ENCODE measurements at places on chromosomes 5 and 9.
A peak's percentile ranks its signal among the peaks of the same experiment; 100 is the strongest.

- H3K36me3 ChIP-seq: no peaks in the 10 kb centered on the region
- DNase-seq: no peak
- no peak overlapping the region for H3K4me3 ChIP-seq
- H3K27me3 ChIP-seq: no peaks in the 10 kb centered on the region
- H3K27ac ChIP-seq: no peak overlapping the region
- H3K4me1 ChIP-seq: no peaks in the 10 kb centered on the region
Measured at GRCh38 chr5:78268356-78268755, 26.1 kb downstream of the AP3B1 start.

DNA sequence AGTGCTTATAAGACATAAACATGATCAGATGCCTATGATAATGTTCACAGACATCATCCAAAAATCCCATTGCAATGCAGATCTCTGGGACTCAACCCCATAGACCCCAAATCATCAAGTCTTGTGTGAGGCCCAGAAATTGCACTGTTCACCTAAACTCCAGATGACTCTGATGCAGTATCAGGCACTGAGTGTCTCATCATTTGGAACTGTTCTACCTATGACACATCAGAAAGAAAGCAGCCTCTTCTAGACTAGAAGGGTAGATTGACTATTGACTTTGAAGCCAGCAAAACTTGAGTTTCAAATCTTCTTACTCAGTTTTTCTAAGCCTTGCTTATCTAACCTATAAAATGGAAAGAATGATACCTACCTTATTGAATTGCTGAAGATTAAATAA lies 58.7 kb upstream of the PAPPA start:
- H3K36me3 ChIP-seq: no peaks in the 10 kb centered on the region
- no peaks in the 10 kb centered on the region for H3K27me3 ChIP-seq
- H3K4me3 ChIP-seq: no peak overlapping the region
- no peak for DNase-seq
- H3K27ac ChIP-seq: no peak overlapping the region

- DNase-seq: no peak
- H3K27me3 ChIP-seq: no peaks in the 10 kb centered on the region
- no peaks in the 10 kb centered on the region for H3K4me1 ChIP-seq
- H3K36me3 ChIP-seq: no peaks in the 10 kb centered on the region
- H3K4me3 ChIP-seq: no peak overlapping the region
Measured at GRCh38 chr5:57715296-57715695, 232.7 kb upstream of the ACTBL2 start.

DNA sequence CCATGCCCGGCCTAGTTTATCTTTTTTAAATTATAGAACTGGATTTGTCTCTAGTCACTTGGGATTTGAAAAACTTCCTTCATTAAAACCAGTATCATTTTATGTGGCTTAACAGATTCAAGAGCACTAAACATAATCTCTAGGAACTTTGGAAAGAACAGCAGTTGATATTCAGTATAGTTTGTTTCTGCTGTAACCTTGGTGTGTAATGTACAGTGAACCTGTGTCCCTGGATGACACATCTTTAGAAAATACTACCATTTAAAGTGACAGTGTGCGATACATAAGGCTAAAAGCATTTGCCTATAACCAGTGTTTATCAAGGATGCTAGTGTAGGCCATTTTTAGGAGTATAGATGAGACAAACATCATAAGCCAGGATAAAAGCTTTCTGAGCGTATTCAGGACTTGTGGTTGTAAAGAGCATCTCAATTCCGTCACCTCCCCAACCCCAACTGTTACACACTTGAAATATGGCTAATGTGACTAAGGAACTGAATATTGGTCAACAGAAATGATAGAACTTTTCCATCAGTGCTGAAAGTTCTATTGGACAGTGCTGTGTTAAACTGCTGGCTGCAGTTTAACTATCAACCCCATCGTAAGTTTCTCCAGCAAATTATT lies 4.4 kb downstream of the SNX18 start:
- H3K36me3 ChIP-seq: peaks cover 24% of the 10 kb centered on the region
- H3K27ac ChIP-seq: peak overlapping the region; percentile 3
- peaks cover 12% of the 10 kb centered on the region for H3K4me1 ChIP-seq

GRCh38 chr5:83844449-83845068 lies 123.9 kb upstream of the HAPLN1 start:
- H3K36me3 ChIP-seq: no peaks in the 10 kb centered on the region
- DNase-seq: peak; percentile 18
- H3K4me3 ChIP-seq: no peak overlapping the region

DNA sequence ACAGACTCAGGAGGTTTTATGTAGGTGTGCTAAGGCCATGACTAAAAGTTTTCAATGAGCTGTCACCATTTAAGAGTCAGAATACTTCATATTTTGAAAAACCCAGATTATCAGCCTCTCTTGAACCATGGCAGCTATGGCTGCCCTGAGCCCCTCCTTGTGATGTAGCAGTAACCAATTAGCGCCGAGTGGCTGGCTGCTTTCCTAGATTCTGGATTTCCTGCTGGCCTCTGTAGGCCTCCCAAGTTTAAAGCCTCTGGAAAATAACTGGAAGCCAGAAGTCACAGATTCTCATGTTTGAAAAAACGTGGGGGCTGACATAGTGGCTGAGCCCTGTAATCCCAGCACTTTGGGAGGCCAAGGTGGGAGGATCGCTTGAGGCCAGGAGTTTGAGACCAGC lies 25.5 kb downstream of the DAB2IP start:
- H3K27ac ChIP-seq: no peak overlapping the region
- peaks cover 2% of the 10 kb centered on the region for H3K36me3 ChIP-seq
- DNase-seq: no peak
- no peak overlapping the region for H3K4me3 ChIP-seq

DNA sequence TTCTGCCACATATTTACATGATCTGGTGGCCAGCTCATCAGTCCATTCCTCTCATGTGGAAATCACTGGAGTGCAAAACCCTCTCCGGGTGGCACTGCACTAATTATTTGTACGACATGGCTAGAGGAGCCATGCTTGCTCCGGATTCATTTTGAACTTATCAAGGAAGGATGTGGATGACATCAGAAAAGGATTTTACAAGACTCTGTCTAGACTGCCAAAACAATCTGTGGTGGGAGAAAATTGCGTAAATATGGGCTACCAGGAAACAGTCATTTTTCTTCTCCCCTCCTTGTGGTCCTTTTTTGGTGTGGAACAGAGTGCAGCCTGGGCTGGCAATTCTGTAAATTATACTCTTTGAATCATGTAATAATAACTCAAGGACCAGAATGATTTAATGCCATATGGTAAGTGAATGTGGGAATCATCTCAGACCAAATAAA lies 123.4 kb upstream of the IFNE start:
- H3K27me3 ChIP-seq: no peaks in the 10 kb centered on the region
- no peak overlapping the region for H3K4me3 ChIP-seq
- no peaks in the 10 kb centered on the region for H3K36me3 ChIP-seq
- H3K27ac ChIP-seq: no peak overlapping the region
- DNase-seq: no peak
- H3K4me1 ChIP-seq: no peaks in the 10 kb centered on the region

GRCh38 chr5:74500110-74500917 lies 140.2 kb downstream of the ENC1 start:
- no peaks in the 10 kb centered on the region for H3K27me3 ChIP-seq
- peak overlapping the region; percentile 43 for H3K27ac ChIP-seq
- H3K4me1 ChIP-seq: peaks cover 4% of the 10 kb centered on the region
- H3K36me3 ChIP-seq: no peaks in the 10 kb centered on the region
- H3K4me3 ChIP-seq: no peak overlapping the region

GRCh38 chr9:124628741-124629140 lies 121.5 kb upstream of the NR5A1 start:
- no peaks in the 10 kb centered on the region for H3K4me1 ChIP-seq
- H3K4me3 ChIP-seq: no peak overlapping the region
- H3K27ac ChIP-seq: no peak overlapping the region
- DNase-seq: no peak
- no peaks in the 10 kb centered on the region for H3K27me3 ChIP-seq

DNA sequence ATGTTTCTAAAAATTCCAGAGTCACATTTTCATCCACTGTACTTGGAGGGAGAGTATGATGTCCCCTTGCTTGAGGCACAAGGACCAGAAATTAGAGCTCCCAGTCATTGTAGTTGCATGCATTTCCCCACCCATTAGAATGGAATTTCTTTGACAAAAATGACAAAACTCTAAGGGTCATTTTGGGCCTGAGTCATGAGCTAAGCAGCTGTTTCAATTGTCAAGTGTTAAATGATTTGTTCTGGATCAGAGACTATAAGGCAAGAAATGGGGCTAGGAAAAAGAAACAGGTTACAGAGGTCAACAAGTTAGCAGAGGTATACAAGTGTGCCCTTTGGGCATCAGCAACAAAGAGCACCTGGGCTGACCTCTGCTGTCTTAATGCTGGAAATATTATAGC lies 131.2 kb upstream of the IQGAP2 start:
- no peaks in the 10 kb centered on the region for H3K27me3 ChIP-seq
- no peak overlapping the region for H3K27ac ChIP-seq
- H3K4me1 ChIP-seq: no peaks in the 10 kb centered on the region
- H3K4me3 ChIP-seq: no peak overlapping the region
- DNase-seq: no peak
- H3K36me3 ChIP-seq: no peaks in the 10 kb centered on the region

GRCh38 chr5:172640822-172641358 lies at the start of gene NEURL1B:
NEURL1B (plus strand) TSS chr5:172641263; CDS start chr5:172641407, 144 bp downstream.
- peak within 1 kb of the TSS; percentile 46 for H3K4me3 ChIP-seq
- peak within 1 kb of the TSS; percentile 71 for H3K27ac ChIP-seq
- peak; percentile 84 for DNase-seq
- H3K36me3 ChIP-seq: no peaks in the 10 kb centered on the region

- H3K27me3 ChIP-seq: no peaks in the 10 kb centered on the region
- H3K4me3 ChIP-seq: no peak overlapping the region
- no peak overlapping the region for H3K27ac ChIP-seq
- H3K36me3 ChIP-seq: no peaks in the 10 kb centered on the region
- no peaks in the 10 kb centered on the region for H3K4me1 ChIP-seq
- no peak for DNase-seq
Measured at GRCh38 chr9:129150672-129151211, 27.3 kb downstream of the IER5L start.

GRCh38 chr5:173451031-173451430 lies 122.8 kb upstream of the STC2 start:
- no peaks in the 10 kb centered on the region for H3K36me3 ChIP-seq
- DNase-seq: no peak
- H3K27me3 ChIP-seq: no peaks in the 10 kb centered on the region
- H3K4me1 ChIP-seq: no peaks in the 10 kb centered on the region
- H3K4me3 ChIP-seq: no peak overlapping the region

- no peak overlapping the region for H3K4me3 ChIP-seq
- H3K4me1 ChIP-seq: peaks cover 3% of the 10 kb centered on the region
- H3K27ac ChIP-seq: no peak overlapping the region
- no peaks in the 10 kb centered on the region for H3K27me3 ChIP-seq
- no peaks in the 10 kb centered on the region for H3K36me3 ChIP-seq
Measured at GRCh38 chr5:134594797-134595457, 37.7 kb downstream of the SAR1B start.

DNA sequence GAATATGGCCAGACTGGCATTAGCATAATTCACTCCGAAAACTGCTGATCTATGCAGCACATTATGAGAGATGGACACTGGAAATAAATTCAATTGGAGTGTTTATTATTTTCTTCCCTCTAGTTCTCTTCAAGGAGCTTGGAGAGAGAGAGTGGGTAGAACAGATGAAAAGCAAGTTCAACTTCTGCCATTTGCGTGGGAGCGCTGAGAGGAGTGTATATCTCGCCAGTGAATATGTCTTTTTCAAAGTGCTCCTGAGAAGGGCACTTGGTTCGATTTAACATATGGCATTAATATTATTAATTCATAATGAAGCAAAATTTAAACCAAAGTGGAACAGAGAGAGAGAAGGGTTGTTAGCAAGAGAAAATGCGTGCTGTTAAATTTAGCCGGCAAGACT lies 214.4 kb downstream of the DAB2IP start:
- H3K36me3 ChIP-seq: no peaks in the 10 kb centered on the region
- no peak overlapping the region for H3K27ac ChIP-seq
- no peak overlapping the region for H3K4me3 ChIP-seq
- DNase-seq: no peak
- H3K4me1 ChIP-seq: no peaks in the 10 kb centered on the region

DNA sequence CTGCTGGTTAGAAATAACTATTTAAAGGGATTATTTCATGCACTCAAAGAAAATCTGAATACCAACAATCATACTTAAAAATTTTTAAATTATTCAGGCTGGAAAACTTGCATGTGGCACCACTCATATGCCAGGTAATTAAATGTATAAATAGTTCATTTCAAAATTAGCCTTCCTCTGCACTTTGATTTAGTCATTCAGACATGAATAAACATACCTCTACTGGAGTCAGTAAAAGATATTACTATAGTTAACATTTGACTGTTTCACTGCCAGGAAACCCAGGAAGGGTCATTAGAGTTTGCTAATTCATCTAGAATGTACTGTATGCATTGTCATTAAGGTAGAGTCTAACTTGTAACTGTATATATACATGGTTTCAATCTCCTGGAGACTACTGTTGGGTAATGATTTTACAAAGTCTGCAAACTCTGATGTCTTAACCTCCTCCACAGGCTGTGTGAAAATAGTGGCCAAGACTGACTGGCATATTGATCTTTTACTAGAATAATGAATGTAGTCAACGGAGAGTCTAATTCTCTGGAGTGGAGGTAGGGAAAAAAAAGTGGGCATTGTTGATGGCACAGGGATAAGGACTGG lies 43.7 kb downstream of the TEX10 start:
- H3K4me3 ChIP-seq: no peak overlapping the region
- H3K36me3 ChIP-seq: peaks cover 2% of the 10 kb centered on the region
- H3K27ac ChIP-seq: no peak overlapping the region
- no peak for DNase-seq

DNA sequence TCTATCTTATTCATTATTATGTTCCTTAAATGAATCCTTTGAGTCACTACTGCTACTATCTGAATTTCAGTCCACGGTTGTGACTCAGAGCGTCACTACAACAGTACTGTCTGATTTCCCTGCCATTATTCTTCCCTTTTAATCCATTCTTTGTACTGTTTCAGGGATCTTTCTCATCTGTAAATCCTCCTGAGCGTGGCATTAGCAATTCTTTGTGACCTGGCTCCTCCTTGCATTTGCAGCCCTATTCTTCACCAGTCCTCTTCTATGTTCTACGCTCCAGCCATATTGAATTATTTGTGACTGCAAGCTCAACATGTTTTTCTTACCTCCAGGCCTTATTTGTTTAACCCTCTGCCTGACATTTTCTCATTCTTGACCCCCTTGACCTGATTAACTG lies 5.9 kb downstream of the PRPF4 start:
- H3K4me1 ChIP-seq: peaks cover 3% of the 10 kb centered on the region
- no peak overlapping the region for H3K4me3 ChIP-seq
- H3K36me3 ChIP-seq: peaks cover 18% of the 10 kb centered on the region
- H3K27me3 ChIP-seq: no peaks in the 10 kb centered on the region
